ENCODE measurements at places on chromosomes 5 and 9.

DNA sequence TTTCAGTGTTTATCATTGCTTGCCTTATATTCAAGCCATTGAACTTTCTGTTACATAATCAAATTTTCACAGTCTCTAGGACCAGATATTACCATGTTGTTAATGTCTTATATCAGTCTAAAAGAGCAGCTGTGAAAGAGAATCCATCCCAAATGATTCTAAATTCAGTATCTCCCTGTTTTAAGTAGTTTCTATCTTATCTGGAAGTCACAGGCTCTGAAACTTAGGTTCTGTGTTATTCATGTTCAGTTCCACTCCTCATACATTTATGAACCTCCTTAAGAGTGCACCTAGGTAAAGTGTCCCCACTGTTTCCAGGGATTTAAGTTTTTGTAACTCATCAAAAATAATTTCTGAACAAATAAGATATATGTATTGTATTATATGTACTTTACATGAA, 9.7 kb downstream of the LYRM7 start:
- no peak for DNase-seq

DNA sequence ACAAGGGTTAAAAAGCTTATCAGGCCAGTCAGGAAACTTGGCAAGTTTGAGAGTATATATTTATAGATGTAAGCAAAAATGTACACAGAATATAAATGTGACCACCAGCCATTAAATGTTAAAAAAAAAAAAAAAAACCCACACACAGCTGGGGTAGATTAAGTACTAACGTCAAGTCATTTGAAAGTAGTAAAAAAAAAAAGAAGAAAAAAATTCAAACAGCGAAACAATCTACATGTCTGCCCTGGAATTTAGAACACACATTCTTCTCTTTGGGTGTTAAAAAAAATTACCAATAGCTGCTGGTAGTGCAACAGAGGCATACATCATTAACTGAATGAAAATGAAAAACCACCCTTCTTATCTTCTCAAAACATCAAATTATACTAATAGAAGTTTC, 269.7 kb downstream of the MLLT3 start:
- no peak for DNase-seq

DNA sequence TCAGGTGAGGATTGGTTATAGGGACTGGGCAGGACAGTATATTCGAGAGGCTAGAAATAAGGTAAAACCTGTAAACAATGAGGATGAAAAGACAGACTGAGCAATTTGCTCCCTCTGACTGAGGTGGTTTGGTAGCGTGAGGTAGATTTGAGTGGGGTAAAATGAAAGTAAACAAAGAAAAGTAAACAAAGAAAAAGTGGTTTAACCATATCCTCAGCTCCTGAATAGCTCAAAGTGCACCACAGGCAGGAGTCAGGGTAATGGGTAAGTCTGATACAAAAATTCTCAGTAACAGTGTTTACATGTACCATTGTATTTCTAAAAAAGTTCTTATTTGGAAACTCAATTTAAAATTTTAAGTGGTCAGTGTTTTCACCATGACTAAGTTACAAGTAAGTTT, 203.1 kb upstream of the ARRDC3 start:
- DNase-seq = no peak

DNA sequence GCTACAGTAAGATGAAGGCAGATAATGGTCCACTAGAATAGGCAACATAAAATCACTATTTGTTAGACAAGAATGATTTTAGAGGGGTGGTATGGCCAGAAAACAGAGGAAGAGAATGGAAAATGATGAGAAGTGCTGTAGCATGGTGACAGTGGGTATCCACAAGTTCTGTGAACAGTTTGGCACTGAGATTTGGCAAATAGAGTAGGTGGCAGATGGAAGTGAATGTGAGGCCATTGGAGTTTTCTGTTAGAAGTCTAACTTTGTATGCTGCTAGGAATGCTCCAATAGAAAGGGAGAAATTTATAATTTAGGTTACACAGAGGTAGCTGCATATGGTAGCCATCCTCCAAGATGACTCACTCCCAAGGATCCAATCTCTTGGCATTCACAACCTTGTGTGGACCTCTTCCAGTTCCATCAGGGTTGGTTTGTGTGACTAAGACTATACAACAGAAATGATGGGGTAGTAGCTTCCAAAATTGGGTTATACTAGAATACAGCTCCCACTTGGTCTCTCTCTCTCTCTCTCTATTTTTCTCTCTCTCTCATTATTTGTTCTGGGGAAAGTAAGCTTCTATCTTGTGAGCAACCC, 646.9 kb upstream of the ZNF608 start:
- DNase-seq = no peak

- DNase-seq = no peak
These were observed 443.5 kb downstream of the PLK2 start for GRCh38 chr5:58016358-58016757.

- no peak for DNase-seq
These were observed 131.1 kb upstream of the ICE1 start for GRCh38 chr5:5291357-5291756.

DNA sequence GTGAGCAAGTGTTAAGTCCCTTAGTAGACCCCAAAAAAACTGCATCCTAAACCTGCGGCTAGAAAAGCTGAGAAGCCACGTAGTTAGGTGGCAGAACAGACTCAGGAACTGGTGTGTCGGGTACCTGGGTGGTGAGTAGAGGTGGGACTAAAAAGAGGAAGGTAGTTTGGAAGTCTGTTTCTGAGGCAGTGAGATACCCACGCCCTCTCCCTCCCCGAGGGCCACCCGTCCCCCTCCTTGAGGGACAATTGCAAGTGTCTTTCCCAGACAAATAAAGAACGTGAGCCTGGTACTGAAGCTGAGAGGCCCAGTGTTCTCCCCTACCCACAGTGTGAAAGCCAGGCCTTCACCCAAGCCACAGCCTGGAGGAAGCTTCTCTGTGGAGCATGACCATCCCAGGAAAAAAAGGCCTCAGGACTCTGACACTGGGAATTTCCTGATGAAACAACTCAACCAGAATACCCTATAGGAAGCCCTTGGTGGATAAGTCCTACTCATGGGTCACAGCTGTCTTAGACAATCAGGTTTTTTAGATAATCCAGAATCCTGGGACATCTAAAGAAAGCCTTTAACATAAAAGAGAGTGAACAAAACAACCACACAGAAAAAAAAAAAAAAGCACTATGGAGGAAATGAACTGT, 7.0 kb upstream of the CD74 start:
- no peak for DNase-seq

DNA sequence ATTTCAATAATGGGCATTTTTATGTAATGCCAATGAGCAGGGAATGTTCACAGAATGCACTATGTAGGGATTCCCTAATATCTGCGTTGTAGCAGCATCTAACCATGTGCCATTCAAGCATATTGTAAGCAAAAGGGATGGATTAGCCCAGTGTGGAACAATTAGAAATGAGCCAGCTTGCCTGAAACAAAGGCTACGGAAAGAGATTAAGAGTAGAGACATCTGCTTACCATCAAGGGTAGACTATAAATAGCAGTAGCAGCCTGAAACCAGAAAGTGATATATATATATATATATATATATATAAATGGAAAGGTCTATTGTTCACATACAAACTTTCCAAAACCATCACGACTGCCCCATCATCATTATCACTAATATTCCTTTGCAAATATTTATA, 31.9 kb upstream of the CEP120 start:
- no peak for DNase-seq

DNA sequence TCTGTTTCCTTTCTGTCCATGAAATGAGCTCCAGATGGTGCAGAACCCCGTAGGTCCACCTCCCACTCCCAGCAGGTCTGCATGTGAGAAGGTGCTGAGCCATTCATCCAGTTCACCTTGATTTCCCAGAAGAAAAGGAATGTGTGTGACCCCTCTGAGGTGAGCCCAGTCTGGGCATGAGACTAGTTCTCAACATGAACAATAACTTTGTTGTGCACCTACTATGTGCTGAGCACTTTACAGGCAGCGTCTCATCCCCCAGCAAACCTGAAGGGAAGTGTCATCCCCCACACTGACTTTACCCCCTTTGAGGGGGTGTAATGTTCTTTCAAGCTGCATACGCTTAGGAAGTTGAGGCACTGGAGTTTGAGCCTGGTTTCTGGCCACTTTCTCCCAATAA, 61.4 kb downstream of the SMIM23 start:
- DNase-seq = no peak

DNA sequence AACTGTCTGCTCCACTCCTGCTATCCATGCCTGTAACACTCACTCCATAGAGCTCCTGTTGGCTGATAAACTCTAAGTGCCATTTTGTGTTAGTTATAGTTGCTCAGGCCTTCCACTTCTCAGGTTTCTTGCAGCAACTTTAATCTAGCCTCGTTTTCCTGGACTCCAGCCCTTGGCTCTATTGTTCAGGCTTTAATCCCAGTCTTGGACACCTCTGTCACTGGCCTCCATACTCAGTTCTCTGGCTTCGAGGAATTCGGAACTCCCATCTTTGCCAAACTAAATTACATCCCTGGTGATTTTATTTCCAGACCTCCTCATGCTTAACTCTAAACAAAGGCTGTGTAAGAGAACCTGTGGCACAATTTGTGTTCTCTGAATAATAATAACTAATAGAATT, 39.8 kb downstream of the EMB start:
- no peak for DNase-seq

GRCh38 chr9:109568568-109569210, 70.6 kb upstream of the PTPN3 start:
- DNase-seq = no peak
